ENCODE measurements at places on chromosomes 5 and 9.
A peak's percentile ranks its signal among the peaks of the same experiment; 100 is the strongest.

GRCh38 chr5:135951257-135951656 lies 3.5 kb downstream of the LECT2 start:
- DNase-seq = no peak

DNA sequence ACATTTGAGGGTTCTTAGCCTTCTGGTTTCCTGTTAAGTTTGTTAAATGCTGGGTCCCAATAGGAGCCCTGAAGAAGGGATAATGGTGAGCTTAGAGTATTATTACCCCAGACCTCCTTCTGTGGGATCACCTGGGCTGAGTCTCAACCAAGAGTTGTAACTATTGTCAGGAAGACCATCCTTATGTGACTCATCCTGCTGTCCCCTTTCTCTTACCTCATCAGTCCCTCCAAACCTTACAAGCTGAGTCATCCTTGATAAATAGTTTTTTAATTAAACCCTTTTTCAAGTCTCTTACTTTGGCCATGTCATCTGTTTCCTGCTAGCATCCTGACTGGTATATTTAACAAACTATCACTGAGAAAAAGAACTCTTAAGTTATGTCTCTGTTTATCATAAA lies 502.8 kb downstream of the LRRC70 start:
- no peak for DNase-seq

- no peak for DNase-seq
Measured at GRCh38 chr5:172646716-172647285, 5.7 kb downstream of the NEURL1B start.

DNA sequence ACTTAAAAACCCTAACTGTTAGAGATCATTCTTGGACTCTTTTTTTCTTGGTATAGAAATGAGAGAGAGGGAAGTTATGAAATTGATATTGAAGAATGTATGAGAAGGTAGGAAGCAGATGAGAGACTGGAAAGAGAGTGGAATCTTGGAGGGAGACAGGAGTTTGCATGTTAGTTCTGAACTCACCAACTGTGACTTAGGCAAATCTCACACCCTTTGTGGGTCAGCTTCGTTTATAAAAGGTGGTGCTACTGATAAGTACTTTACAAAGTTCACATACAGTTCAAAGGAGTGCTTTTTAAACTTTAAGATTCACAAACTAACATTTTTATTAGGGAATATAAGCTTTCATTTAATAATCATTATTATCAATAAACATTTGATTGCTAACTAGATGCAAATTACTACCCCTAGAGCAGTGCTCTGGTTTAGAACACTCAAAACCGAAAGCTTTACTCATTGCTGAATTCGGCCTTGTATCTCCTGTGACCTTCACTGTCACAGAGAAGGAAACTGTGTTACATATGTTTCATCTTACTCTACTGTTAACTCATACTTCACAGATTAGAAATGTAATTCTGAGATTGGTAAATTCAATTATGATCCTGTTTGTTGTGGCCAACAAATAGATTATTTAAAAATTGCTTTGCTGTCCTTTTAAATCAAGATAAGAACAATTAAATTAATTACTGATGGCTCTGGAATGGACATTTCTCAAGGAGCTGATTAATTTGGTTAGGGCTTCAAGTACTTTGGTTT lies 143.2 kb downstream of the RMI1 start:
- DNase-seq = no peak

GRCh38 chr5:19837536-19838174 lies 150.3 kb downstream of the CDH18 start:
- no peak for DNase-seq

- DNase-seq = no peak
Measured at GRCh38 chr5:133480866-133481265, 131.5 kb downstream of the FSTL4 start.

DNA sequence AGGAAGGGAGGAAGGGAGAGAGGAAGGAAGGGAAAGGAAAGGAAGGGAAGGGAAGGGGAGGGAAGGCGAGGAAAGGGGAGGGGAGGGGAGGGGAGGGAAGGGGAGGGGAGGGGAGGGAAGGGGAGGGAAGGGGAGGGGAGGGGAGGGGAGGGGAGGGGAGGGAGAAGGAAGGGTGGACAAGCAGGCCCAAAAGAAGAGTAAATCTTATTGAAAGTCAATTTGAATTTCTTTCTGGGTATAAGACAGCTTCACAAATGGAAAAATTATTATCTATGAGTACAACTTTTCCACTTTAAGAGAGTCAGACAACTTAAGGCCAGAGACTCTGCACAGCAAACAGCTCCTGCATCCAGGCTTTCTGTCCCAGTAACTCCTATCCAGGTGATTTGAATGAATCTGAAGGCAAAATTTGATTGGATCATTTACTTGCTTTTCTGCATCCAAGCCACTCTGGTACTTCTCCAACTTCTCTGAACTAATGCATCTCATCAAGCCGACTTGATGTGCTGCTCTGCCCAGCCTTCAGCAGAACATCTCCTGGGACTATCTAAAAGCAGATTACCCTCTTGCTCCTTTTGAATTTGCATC lies 363.4 kb upstream of the KIF2A start:
- DNase-seq = no peak

DNA sequence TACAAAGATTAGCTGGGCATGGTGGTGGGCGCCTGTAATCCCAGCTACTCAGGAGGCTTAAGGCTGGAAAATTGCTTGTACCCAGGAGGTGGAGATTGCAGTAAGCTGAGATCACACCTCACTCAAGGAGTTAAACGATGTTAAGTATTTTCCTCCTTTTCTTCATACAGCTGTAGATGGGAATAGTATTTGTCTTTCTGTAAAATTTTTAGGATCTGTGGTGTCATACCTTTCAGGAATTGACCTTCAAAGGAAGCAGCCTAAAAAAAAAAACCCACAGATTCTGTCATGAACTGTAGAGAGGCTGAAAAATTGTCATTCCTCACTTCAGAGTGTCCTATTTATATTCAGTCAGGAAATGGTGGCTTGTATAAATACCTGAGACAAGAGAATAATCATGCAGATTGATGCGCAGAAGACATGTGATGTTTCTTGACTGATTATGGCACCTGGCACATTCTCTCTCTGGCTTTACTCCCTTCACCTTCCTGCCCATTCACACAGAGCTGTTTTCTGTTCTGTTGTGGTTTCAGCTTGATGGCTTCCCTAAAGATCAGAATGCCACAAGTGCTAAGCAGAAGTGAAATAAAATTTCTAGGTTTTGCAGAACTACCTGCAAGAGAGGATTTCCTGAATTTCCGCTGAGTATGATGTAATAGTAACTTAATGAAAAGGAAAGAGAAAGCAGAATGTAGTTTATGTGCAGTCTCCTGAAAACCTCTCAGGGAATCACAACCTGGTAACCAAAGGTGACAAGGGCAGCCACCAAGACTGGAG lies 3.8 kb downstream of the IFNA1 start:
- peak; percentile 76 for DNase-seq

- peak; percentile 42 for DNase-seq
Measured at GRCh38 chr9:133463234-133463863, 3.6 kb downstream of the CACFD1 start.

- no peak for DNase-seq
Measured at GRCh38 chr9:33263131-33264002, 1.1 kb downstream of the BAG1 start.

DNA sequence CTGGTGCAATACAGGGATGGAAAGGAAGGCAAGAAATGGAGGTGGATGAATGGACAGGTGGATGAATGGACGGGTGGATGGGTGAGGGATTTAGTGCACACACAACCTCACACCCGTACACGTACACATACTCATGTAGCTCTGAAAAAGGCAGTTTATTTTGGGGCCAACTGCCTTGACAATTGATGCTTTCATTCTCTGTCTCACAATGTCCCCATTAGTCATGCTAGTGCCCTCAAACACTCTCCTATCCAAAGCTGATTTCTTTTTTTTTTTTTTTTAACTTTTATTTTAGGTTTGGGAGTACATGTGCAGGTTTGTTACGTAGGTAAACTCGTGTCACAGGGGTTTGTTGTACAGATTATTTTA lies 495.0 kb downstream of the DMAC1 start:
- no peak for DNase-seq

DNA sequence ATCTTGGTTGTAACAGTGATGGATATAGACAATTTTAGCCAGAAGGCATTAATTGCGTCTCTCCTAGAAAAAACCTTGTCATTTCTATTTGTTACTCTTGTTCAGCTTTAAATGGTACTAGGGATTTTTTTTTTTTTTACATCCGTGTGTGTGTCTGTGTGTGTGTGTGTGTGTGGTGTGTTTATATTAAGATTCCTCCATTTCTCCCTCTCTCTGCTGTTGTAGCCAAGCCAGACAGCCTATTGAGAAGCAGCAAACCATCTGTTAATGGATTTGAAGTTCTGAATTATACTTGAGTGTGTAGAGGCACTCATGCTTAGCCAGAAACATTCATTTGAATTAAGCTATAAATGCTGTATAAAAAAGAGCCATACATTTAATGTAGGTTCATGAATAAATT lies 72.3 kb downstream of the SLF1 start:
- DNase-seq = no peak

DNA sequence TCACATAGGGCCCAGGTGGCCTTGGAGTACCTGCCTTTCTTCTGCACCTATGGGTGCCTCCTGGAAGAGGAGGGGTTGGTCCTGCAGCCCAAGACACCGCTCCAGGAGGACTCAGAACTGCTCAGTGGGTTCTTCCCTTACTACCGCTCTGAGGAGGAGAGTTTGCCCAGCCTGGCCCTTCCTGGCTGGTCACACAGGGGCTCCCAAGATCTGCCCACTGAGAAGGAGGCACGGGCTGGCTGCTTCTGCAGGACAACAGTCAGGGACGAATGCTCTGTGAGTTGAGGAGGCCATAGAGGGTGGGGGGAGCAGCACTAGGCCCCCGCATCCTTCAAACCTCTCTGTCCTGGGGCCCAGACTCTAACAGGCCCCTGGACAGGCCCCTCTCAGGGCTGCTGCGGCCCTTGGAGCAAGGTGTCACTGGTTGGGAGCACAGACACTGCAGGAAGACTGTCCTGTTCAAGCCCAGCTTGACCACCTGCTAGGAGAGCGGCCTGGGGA lies 9.9 kb upstream of the SLC25A48 start:
- no peak for DNase-seq

DNA sequence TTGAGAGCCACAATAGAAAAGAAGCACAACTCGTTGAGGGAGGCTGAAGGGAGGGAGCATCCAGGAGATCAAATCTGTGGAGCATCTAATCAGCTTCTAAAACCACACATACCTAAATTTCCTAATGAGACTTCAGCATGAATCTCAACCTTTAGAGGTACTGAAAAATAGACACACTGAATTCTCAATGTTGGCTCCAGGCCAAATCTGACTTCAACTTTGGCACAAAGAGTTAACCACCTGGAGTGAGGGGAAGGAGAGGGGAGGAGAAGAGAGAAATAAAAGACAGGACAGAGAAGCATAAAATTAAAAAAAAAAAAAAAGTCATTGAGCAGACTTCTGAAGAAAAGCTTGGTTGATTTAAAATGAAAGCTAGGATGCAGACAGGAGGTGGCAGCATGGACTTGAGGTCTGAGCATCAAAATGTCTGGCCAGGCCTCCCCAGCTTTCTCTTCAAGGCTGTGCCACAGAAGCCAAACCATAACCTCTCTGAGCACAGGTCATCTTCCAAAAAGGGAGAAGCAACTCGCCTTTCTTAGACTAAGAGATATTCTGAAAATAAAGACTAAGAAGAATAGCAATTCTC lies 205.6 kb downstream of the DENND1A start:
- DNase-seq = no peak

- peak; percentile 56 for DNase-seq
Measured at GRCh38 chr5:139669662-139670368, 21.7 kb downstream of the CXXC5 start.

GRCh38 chr5:160477266-160477970 lies 55.8 kb downstream of the PTTG1 start:
- DNase-seq = no peak

Measured in natural killer cell (primary cell).